ENCODE measurements at places on chromosomes 2 and 18. TPM values are rescaled to one million over a fixed set of nuclear protein-coding genes. Genes with fewer than 3 reads are reported as not detected.

The RGPD4 gene
- total RNA-seq: 0.07 TPM

The SERPINB3 gene
- total RNA-seq: 1.7 TPM

The DAPL1 gene
- total RNA-seq: not detected

The PAX8 gene
- not detected for total RNA-seq

The ACVR1C gene
- total RNA-seq: 0.81 TPM

DNA sequence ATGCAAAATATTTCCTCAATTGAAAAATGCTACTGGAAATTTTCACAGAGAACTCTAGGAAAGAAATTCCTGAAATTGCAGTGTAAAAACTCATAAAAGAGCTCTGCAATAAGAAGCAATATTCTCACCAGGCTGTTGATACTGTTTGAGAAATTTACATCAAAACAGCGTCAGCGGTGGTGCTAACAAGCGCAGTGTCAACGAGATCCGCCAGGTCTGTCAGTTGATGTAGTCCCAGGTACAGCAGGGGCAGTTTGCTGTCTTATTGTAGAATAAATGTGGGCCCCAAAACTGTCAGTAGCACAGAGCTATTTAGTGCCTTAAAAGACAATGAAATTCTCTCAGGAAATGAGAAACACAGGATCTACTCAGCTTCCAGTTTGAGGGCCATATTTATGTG, 611.2 kb downstream of the ARHGAP15 start:
- no peaks in the 10 kb centered on the region for H3K4me1 ChIP-seq
- H3K4me3 ChIP-seq: no peak overlapping the region
- no peaks in the 10 kb centered on the region for H3K27me3 ChIP-seq
- no peak for DNase-seq
- H3K27ac ChIP-seq: no peak overlapping the region

- H3K4me1 ChIP-seq: no peaks in the 10 kb centered on the region
- DNase-seq: no peak
- no peak overlapping the region for H3K4me3 ChIP-seq
- no peaks in the 10 kb centered on the region for H3K36me3 ChIP-seq
- no peaks in the 10 kb centered on the region for H3K27me3 ChIP-seq
- H3K27ac ChIP-seq: no peak overlapping the region
Observed at GRCh38 chr2:207694811-207695281, 16.6 kb upstream of the CCNYL1 start.

GRCh38 chr2:195649629-195650190, 7.3 kb upstream of the SLC39A10 start:
- H3K27ac ChIP-seq: no peak overlapping the region
- no peaks in the 10 kb centered on the region for H3K36me3 ChIP-seq

DNA sequence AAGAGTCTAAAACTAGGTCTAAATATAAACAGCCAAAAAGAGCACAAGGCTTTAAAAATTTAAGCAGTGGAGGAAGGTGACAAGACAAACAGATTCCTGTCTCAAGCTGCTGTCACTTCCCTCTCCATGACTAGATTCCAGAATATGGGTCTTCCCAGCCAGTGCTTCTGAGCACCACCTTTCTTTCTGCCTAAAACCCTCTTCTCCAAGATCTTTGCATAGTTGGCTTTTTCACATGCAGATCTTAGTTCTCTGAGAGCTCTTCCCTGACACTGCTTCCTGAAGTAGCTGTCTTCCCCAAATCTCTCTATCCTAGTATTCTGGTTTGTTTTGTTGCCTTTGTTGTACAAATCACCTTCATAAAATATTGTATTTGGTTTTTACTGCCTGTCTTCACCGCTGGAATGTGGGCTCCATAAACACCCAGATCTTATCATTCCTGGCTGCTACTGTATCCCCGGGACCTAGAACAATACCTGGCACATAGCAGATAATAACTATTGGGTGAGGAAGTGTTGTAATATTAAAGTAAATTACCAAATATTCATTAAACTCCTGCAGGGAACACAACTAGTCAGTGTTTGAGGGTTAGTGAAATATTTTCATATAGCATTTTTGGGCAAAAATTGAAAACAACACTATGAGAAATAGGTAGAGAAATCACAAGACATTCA, 150.2 kb downstream of the CCDC85A start:
- DNase-seq: no peak
- H3K4me1 ChIP-seq: peaks cover 6% of the 10 kb centered on the region
- no peaks in the 10 kb centered on the region for H3K36me3 ChIP-seq
- H3K4me3 ChIP-seq: no peak overlapping the region
- H3K27me3 ChIP-seq: no peaks in the 10 kb centered on the region

GRCh38 chr2:13607139-13607538, 890.4 kb downstream of the TRIB2 start:
- H3K4me1 ChIP-seq: no peaks in the 10 kb centered on the region
- H3K27me3 ChIP-seq: no peaks in the 10 kb centered on the region
- DNase-seq: no peak
- H3K36me3 ChIP-seq: no peaks in the 10 kb centered on the region

DNA sequence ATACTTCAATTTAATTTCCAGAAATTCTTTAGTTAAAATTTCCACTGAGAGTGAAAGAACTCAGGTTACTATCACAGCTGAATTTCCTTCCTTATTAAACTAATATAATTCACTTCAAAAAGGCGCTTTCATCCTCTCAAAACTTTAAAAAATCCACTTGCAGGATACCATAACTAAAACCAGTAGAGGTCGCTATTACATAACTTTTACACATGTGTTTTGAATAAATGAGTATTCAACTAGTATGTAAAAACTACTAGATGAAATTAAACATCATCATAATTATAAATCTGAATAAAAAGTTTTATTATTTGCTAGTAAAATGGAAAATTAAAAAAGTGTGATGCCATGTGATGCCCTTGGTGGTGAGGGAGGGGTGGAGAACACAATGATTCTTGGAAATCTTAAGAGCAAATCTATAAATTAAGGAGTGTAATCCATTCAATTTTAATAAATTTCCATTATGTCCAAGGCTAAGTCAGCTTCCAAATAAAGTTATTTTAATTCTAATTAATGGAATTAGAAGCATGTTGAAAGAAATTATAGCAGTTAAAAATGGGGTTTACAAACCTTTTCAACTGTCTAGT, 61.4 kb downstream of the SOS1 start:
- H3K27ac ChIP-seq: no peak overlapping the region
- no peak overlapping the region for H3K4me3 ChIP-seq
- H3K4me1 ChIP-seq: no peaks in the 10 kb centered on the region
- no peak for DNase-seq

DNA sequence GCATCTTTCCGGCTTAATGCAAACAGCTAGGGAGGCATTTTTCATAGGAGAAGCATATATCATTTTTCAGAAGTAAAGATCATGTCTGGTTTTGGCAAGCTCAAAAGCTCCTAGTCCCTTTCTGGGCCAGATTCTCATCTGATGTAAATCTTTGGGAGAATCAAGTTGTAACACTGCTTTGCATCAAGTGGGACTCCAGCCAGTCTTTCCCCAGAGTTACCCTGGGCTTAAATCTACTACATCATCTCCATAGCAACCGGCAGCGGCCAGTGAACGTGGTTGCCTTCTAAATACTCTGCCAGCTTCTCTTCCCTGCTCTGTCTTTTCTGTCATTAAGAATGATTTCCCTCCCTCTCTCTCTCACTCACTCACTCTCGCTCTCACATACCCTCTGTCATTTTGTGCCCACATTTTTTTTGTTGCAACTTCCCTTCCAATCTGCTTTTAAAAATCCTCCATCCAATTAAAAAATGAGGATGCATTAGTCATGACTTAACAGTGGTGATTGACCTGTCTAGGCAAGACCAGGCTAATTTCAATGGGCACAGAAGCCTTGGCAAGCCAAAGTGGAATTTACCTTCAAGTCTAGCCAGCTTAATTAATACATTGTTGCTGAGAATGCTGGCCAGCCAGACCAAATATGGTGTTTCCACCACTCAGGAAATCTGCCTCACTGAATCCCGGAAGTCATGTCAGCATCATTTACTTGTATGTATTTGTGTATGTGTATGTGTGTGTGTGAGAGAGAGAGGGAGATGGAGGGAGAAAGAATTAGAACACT, 93.0 kb downstream of the NRP2 start:
- no peaks in the 10 kb centered on the region for H3K27me3 ChIP-seq
- no peaks in the 10 kb centered on the region for H3K36me3 ChIP-seq
- H3K4me3 ChIP-seq: no peak overlapping the region
- no peak overlapping the region for H3K27ac ChIP-seq

DNA sequence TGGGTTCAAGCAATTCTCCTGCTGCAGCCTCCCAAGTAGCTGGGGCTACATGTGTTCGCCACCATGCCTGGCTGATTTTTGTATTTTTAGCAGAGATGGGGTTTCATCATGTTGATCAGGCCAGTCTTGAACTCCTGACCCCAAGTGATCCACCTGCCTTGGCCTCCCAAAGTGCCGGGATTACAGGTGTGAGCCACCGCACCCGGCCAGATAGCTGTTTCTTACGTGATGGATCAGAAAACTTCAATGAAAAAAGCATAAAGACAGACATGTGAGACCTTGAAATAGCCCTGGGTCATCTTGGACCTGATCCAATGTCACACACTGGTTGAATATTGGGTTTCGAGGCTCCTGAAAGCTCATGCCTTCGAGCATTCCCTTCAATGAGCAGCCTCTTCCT, 66.7 kb upstream of the RTN4 start:
- no peaks in the 10 kb centered on the region for H3K36me3 ChIP-seq
- H3K27me3 ChIP-seq: no peaks in the 10 kb centered on the region
- H3K27ac ChIP-seq: no peak overlapping the region
- H3K4me3 ChIP-seq: no peak overlapping the region

GRCh38 chr2:138469411-138469810, 32.2 kb upstream of the SPOPL start:
- H3K27me3 ChIP-seq: no peaks in the 10 kb centered on the region
- no peak overlapping the region for H3K4me3 ChIP-seq
- no peaks in the 10 kb centered on the region for H3K36me3 ChIP-seq
- H3K4me1 ChIP-seq: no peaks in the 10 kb centered on the region
- DNase-seq: no peak

DNA sequence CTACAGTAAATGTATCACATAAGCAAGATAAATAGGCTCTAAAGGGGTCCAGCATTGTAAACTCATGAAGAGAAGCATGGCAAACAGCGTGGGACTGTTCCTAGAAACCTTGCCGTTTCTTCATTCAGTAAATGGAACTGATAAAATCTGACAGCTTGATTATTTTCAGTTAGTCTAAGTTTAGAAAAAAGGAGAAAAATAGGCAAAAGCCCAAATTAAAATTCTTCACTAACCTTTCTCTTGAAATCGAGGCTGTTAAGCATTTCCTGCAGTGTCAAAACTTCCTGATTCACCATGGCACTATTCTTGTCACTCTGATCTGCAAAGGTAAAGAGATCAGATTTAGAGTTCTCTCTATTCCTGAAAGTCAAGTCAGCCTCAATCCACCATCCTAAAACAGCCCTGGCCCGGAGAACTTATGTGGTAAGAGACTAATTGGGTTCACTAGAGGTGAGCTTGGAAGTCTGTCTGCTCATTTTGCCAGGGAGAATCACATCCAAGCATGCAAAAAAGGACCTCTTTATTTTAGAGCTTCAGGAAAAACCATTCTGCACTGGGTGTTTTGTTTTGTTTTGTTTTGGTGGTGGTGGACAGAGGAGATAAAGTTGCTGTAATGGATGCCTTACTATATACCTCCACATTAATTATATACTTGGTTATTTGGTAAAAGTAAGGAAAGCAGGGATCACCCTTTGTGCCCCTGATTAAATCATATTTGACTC, 52.4 kb upstream of the STAT1 start:
- no peak overlapping the region for H3K27ac ChIP-seq
- H3K27me3 ChIP-seq: 0 out of 2 replicates have a peak, but pooled peaks cover 2% of the 10 kb centered on the region
- H3K4me3 ChIP-seq: no peak overlapping the region
- no peaks in the 10 kb centered on the region for H3K36me3 ChIP-seq
- peaks cover 3% of the 10 kb centered on the region for H3K4me1 ChIP-seq

- no peaks in the 10 kb centered on the region for H3K4me1 ChIP-seq
- H3K36me3 ChIP-seq: no peaks in the 10 kb centered on the region
- no peak overlapping the region for H3K4me3 ChIP-seq
- H3K27ac ChIP-seq: no peak overlapping the region
Observed at GRCh38 chr2:66872986-66873754, 438.2 kb downstream of the MEIS1 start.

DNA sequence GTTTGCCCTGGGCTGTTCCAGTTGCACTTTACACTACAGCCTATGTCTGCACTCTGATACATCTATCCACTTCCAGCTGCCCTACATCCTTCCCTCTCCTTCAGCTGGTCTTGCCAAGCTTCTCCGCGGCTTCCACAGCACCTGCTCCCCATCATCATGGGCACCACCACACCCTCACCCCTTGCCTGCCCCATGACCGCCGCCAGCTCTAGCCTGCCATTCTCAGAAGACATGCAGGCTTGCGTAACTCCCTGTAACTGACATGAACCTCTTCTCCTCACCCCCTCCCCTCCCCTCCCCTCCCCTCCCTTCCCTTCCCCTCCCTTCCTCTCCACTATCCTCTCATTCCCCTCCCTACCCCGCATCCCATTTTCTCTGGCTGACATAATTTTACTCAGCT, 46.0 kb downstream of the PAX8 start:
- no peaks in the 10 kb centered on the region for H3K27me3 ChIP-seq
- no peaks in the 10 kb centered on the region for H3K4me1 ChIP-seq
- DNase-seq: no peak
- H3K4me3 ChIP-seq: no peak overlapping the region
- H3K27ac ChIP-seq: no peak overlapping the region

DNA sequence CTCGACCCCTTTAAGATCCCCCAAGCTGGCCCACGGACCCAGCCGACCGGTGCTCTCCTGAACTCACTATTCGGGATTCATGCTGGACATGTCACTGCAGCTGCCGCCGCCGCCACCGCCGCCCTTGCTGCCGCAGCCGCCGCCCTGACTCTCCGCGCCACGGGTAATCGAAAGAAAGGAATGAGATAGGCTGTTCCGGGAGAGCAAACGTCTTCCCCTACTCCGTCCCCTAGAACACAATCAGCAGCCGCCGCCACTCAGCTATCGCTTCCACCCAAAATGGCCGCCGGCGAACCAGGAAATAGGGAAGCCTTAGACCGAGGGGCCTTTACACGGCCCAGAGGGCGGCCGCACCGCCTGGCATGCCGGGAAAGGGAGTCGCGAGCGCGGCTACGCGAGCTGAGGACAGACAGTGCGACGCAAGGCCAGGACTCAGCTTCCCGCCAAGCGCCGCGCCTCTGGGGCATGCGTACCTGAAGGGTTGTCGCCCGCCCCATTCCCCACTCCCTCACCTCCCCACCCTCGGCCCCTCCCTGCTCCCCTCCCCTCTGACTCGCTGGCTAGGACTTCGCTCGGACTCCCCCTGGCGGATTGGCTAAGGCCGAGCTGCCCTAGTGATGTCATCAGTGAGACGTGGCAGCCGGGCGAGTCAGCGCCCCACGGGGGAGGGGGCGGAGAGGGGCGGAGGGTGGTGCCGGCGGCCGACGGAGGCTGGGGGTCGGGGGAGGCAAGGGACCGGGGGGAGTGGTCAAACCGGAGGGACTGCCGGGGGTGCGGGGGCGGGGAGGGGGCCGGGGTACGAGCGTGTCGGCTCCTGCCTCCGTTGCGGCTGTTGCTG, at the start of gene RAB1A:
TSS of gene RAB1A (minus strand) at position 281 of the 838 bp plus-strand sequence. CDS start at position 90, 191 bp downstream.
- peak; percentile 100 for DNase-seq
- H3K36me3 ChIP-seq: no peaks in the 10 kb centered on the region
- no peaks in the 10 kb centered on the region for H3K4me1 ChIP-seq
- H3K4me3 ChIP-seq: peak within 1 kb of the TSS; percentile 98
- peak within 1 kb of the TSS; percentile 19 for H3K27ac ChIP-seq

Measured in H9 (cell line).